Ovary (tissue), 10 donors: ENCODE measurements at places on chromosomes 7 and 10. TPM values are rescaled to one million over a fixed set of nuclear protein-coding genes. Genes with fewer than 3 reads are reported as not detected.

The OPALIN gene
- not detected for total RNA-seq

DNA sequence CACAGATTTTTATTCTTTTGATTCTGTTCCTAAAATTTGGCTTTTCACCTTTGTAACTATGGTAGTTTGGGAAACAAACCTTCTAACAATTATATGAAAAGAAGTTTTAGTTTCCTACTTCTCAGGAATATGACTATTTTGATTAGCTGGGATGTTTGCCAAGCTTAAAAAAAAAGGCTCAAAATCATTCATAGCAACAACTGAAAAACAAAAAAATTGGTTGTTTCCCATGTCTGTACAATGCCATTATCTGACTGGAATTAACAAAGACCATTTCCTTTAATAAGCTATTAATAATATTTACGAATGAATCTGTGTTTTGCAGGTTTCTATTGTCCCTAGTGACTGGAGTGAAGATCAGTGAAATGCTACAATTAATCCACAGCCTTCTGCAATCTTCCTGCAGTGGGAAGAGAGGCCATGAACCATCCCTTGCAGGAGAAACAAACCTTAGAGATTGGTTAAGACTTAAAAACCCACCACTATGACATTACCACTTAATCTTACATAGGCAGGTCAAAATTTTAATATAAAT lies 4.2 kb downstream of the PURB start:
- H3K36me3 ChIP-seq = no peaks in the 10 kb centered on the region
- no peaks in the 10 kb centered on the region for H3K27me3 ChIP-seq
- H3K27ac ChIP-seq = no peak overlapping the region

- DNase-seq = no peak
- H3K36me3 ChIP-seq = no peaks in the 10 kb centered on the region
- H3K27me3 ChIP-seq = no peaks in the 10 kb centered on the region
- H3K4me1 ChIP-seq = no peaks in the 10 kb centered on the region
Measured at GRCh38 chr7:21641546-21641945, 98.7 kb downstream of the DNAH11 start.

GRCh38 chr7:8922726-8923125 lies 489.3 kb downstream of the NXPH1 start:
- DNase-seq = no peak
- no peaks in the 10 kb centered on the region for H3K36me3 ChIP-seq
- no peaks in the 10 kb centered on the region for H3K4me1 ChIP-seq
- H3K27ac ChIP-seq = no peak overlapping the region

DNA sequence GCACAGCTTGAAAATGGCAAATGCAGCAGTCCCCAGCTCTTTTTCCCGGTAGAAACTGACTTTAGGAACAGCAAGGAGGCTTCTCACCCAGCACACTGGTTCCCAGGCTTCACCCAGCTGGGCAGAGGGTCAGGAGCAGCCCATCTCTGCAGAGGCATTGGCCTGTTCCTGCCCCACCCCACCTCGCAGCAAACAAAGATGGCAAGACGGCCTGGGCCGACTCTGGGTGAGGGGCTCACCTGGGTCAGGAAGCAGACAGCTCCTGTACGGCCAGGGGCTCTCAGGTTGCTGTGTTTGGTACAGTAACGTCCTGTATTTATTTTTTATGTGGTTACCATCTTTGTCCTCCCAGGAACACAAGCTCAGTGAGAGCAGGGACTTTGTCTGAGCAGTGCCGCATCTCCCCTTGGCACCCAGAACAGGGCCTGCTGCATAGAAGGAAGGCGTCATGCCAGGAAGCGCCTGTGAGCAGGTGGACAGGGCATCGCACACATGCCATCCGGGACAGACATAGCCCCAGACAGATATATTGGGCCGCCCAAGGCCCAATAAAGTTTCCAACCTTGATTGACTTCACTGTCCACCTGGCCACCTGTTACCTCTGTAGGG lies 585.0 kb upstream of the FOXK1 start:
- no peak for DNase-seq
- no peak overlapping the region for H3K4me3 ChIP-seq
- no peaks in the 10 kb centered on the region for H3K27me3 ChIP-seq
- H3K36me3 ChIP-seq = no peaks in the 10 kb centered on the region
- H3K27ac ChIP-seq = no peak overlapping the region

The DPYSL4 gene
- 7.0 TPM for total RNA-seq

GRCh38 chr10:74174521-74174920 lies 23.5 kb downstream of the ADK start:
- no peaks in the 10 kb centered on the region for H3K27me3 ChIP-seq
- no peak overlapping the region for H3K27ac ChIP-seq
- H3K4me3 ChIP-seq = no peak overlapping the region
- peaks cover 3% of the 10 kb centered on the region for H3K4me1 ChIP-seq
- H3K36me3 ChIP-seq = no peaks in the 10 kb centered on the region

DNA sequence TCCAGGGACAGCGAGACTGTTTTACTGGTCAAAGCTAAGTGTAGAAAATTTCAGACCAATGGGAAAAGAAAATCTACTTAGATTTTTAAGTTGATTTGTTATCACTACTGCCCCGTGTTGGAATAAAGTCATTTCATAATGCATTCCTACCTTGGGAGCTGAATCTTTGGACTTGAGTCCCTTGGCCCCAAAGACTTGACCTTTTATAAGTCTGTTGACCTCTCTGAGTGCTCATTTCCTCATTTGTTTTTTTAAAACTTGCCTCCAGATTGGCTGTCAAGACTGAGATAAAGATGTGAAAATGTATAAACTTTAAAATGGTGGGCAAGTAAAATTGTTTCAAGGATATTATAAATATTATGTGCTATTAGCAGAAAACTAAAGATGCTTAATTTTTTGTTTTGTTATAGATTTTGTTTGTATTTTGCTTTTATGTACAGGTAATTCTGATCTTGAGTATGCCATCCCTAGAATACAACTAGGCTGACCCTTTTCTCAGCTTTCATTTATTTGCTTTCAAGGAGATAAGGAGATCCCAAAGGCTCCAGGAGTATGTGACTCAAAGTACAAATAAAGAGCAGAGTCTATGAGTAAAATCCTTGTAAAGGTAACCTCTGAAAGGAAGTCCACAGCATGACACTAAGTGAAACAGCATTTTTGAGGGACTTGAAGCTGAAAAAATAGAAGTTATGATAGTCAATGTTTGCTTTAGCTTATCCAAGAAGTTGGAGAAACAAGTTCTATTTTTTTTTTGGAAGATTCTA lies 54.6 kb downstream of the TMEM26 start:
- DNase-seq = no peak
- H3K4me3 ChIP-seq = no peak overlapping the region
- peak overlapping the region; percentile 42 for H3K27ac ChIP-seq
- H3K27me3 ChIP-seq = no peaks in the 10 kb centered on the region
- no peaks in the 10 kb centered on the region for H3K36me3 ChIP-seq
- H3K4me1 ChIP-seq = no peaks in the 10 kb centered on the region

GRCh38 chr7:137418841-137419240 lies 75.3 kb upstream of the PTN start:
- no peaks in the 10 kb centered on the region for H3K36me3 ChIP-seq
- H3K27ac ChIP-seq = no peak overlapping the region
- DNase-seq = no peak
- H3K4me1 ChIP-seq = no peaks in the 10 kb centered on the region
- H3K27me3 ChIP-seq = no peaks in the 10 kb centered on the region

The WEE2 gene
- not detected for total RNA-seq

DNA sequence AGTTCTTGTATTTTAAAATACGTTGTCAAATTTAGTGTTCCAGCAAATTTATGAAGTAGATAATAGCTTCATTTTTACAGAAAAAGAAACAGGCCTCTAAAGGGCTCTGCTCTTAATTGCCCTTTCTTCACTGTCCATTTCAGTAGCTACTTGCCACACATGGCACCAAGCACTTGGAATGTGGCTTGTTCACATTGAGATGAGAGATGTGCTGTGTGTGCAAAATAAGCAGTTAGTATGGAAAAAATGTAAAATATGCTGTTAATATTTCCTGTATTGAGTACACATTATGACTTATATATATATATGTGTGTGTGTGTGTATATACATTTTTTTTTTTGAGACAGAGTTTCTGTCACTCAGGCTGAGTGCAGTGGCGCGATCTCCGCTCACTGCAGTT lies 19.5 kb downstream of the RBM33 start:
- H3K27ac ChIP-seq = no peak overlapping the region
- no peaks in the 10 kb centered on the region for H3K27me3 ChIP-seq
- no peak for DNase-seq
- H3K4me1 ChIP-seq = peaks cover 18% of the 10 kb centered on the region
